ENCODE measurements at places on chromosomes 7 and 10.

DNA sequence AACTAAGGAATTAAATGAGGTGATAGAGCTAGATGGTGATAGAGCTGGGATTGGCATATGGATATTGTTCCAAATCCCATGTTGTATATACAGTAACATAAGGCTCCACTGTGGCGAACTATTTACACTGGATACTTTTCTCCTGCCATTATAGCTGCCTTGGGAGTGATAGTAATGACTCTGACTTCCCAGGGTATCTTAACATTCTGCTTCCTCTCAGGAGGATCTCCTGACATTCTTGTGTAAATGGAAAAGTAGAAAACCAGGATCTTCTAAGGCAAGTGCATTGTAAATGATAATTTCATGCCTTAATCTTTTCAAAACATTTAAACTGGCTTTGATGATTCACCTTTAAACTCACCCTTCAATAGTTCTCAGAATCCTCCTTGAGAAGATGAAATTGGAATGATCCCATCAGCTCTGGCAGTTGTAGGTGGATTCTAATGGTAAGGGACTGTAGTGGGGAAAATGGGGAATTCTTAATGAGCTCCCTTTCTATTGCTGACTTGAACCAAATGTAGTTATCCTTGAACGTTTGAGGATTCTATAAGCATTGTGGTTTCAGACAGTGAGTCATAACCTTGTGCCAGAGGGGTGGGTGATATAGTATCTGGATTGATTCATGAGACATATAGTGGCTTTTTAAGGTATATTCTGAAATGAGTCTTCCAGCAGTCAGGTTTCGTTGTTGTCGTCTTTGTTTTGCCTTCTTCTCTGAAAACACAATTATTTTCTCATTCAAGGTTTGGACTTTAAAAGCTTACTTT, 450.0 kb downstream of the SUGCT start:
- no peak for DNase-seq

DNA sequence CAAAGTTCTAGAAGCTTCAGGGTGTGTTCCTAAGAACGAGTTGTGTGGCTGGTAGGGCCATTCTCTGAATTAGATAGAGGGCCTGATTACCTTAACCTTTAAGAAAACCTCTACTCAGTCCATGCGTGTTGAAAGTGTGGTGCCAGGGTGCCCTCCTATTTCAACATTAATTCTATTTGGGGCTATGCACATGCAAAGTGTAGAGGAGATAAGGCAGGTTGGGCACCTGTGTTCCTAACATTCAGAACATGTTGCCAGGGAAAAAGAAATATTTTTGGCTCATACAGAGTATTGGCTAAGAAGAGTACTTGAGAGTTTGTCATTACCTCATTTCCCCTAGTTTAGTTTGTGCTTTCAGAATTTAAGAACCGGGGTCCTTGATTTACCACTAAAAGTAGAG, 20.6 kb downstream of the SLC26A3 start:
- DNase-seq = no peak

DNA sequence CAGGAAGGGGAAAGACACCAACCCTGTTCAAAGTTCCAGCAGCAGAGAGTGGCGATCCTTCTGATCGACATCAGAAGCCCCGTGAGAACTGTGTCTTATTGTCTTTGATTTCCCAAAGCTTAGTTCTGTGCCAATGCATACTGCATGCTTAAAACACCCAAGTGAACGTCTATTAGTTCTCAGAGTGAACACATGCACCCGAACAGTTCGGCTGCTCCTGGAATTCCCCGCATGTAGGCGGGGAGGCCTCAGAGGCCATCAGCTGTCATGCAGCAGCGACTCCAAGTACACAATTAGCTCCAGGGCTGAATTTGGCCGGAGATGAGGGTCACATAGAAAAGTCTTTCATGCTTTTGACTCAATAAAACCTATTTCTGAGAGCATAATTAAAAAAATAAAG, 276.9 kb downstream of the ZMYND11 start:
- DNase-seq = no peak

DNA sequence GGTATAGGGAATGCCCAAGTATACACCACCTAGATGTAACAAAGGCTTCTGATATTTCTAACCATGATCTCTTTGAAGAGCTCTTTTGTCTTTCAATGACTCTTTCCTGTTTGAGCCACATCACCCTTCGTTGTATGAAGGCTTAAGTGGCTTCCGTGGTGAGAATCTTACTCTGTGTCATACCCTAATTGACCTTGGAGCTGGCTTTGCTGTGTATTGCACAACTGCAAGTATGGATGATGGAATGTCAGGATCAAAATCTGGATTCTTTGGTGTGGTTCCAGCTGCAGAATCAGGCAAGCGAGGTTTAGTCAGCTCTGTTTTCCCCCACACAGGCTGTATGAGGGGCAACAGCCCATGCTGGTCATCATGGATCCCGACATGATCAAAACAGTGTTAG, 16.0 kb downstream of the CYP3A43 start:
- peak; percentile 24 for DNase-seq

DNA sequence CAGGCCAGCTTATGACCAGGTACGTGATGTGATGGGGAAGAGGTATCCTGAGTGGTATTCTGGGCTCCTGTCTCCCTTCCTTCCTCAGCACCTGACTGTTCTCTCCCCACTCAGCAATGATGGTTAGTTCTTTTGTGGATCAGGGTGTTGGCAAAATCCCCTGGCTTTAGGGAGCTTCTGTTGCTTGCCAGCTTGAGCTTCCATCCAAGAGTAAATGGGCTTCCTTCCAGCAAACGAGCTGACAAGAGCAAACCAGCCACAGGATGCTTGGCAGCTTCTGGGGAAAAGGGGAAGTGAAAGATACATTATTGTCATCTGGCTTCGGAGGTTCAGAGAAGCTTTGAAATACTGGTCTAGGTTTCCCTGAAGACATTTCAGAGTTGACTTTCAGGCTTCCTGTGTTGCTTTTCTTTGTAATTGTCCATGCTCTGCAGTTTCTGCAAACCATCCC, 5.2 kb downstream of the DUSP5 start:
- peak; percentile 78 for DNase-seq

- DNase-seq = peak; percentile 62
Measured at GRCh38 chr7:135645296-135645904, 16.9 kb upstream of the STMP1 start.

DNA sequence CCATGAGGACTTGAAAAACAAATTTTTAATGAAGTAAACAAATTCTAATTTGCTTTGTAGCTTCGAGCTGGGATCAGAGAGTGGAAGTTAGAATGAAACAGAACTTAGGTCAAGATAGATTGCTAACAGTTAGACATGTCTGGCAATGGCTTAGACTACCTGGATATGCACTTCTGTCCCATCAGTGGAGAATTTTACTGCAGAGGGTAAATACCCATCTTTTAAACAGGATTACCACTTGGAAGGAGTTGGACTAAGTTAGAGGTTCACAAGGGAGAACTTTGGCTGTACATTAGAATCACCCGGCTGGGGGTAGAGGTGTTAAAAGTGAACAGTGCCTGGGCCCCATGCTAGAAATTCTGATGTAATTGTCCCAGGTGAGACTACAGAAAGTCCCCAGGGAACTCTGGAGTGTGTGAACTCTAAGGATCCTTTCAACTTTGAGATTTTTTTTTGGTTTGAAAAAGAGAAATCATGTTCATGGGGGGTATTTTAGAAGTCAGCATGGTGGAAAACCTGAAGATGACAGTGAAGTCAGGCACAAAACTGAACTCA, 35.5 kb downstream of the ENTPD1 start:
- no peak for DNase-seq

- DNase-seq = no peak
Measured at GRCh38 chr10:80204677-80205476, 460 bp downstream of the ANXA11 start.

GRCh38 chr7:36103837-36104561, 49.1 kb upstream of the EEPD1 start:
- no peak for DNase-seq

GRCh38 chr7:9181356-9181755, 747.9 kb downstream of the NXPH1 start:
- DNase-seq = no peak

DNA sequence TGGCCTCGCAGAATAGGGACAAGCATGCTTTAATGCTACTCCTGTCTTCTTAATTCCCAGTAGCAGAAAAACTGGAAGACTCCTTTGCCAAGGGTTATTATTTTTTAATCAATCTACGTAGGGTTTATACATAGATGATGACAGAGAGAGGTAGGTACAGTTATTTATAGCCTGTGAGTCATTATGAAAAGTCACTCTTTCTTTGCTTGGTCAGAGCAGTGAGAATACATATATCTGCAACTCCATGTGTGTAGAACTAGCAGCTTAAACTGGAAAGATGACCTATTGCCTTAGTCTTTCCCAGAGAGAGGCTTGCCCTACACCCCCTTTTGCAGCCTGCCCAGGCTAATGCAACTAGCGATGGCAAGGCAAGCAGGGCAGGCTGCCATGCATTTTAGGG, 1050.6 kb downstream of the NRG3 start:
- no peak for DNase-seq

DNA sequence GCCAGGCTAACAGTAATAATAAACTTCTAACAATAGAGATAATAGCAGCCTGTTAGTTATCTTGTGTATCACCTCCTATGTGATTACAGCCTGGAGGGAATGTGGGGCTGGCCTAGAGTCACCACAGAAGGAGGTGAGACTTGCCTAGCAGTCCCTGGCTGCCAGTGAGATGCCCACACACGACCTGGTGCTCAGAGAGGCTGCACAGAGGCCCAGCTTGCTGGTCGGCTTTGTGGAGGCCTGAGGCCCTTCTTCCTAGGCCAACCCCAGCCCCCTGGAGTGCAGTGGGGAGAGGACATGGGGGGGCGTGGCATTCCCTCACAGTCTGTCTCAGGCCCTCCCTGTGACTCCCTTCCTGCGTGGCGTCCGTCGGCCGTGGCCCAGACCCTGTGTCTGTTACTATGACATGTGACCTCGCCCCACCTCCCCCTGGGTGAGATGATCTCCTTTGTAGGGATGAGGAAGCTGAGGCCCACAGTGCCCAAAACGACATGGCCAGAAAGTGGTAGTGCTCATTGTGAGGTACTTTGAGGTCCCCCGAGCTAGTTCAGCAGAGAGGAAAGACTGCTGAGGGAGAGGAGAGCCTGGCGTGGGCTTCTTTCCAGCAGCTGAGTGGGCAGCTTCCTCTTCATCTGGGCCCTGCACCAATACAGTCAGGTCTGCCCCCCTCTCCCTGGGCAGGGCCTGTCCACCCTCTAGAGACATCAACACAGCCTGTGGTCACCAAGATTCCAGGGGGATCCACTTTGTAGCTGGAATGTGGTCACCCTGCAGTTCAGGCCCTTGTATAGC, 29.7 kb downstream of the UNC5B start:
- DNase-seq = peak; percentile 75

DNA sequence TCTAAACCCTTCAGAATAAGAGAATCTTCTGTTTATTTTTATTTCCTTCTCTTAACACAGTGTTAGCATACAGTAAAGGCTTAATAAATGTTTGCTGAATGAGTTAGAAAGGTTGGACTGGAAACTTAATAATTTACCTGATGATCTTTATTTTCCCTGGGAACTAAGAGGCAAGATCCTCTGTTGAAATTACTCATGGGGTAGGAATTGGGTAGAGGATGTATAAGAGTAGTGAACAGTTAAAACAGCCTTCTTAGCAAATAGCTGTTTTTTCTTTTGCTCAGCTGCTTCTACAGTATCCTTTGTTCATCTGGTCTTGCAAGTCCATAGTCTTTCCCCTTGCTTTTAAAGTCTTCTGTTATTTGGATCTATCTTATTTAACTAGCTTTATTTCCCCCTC, 80.0 kb downstream of the AKAP9 start:
- DNase-seq = no peak

- DNase-seq = peak; percentile 47
Measured at GRCh38 chr7:21941611-21942141, 4.0 kb downstream of the CDCA7L start.

- no peak for DNase-seq
Measured at GRCh38 chr10:88026031-88026430, 162.6 kb downstream of the PTEN start.

DNA sequence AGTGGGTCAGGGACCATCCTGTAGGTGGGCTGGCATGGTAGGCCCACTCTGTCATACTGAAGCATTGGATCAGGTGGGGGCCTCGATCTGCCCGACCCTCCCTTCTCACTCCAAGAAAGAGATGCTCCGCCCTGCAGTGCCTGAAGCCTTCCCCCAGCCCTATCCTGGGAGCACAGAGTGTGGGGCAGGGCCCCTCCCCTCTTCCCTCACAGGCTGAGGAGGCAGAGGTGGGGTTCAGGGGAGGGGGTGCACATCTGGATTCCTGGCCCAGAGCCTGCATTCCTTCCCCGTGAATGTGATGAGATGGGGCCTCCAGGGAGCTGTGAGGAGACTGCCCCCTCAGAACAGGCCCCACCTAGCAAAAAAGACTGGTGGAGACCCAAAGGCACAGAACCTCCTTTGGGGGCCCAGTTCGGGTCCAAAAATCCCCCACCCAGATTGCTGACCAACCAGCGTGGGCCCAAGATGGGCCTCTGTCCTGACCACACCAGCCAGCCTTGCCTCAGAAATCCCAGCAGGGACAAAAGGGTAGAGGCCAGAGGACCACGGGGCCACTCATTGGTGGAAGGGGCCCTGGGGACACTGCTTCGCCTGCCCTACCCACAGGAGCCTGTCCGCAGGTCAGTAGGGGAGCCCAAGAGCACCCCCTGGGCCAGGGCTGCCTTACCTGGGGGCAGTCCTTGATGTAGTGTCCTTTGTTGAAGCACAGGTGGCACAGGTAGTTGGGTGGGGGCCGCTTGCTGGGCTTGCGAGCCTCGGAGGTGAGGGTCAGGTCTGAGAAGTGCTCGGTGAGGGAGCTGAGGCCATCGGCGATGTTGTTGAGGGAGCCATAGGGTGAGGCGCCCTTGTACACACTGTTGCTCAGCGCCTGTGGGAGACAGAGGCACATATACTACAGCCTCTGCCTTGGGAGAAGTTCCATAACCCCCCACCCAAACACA, 13.3 kb downstream of the ZCCHC24 start:
- no peak for DNase-seq

GRCh38 chr10:114987995-114988394, 50.0 kb downstream of the TRUB1 start:
- peak; percentile 23 for DNase-seq

- DNase-seq = no peak
Measured at GRCh38 chr10:53843736-53844362, 957.2 kb downstream of the PCDH15 start.

DNA sequence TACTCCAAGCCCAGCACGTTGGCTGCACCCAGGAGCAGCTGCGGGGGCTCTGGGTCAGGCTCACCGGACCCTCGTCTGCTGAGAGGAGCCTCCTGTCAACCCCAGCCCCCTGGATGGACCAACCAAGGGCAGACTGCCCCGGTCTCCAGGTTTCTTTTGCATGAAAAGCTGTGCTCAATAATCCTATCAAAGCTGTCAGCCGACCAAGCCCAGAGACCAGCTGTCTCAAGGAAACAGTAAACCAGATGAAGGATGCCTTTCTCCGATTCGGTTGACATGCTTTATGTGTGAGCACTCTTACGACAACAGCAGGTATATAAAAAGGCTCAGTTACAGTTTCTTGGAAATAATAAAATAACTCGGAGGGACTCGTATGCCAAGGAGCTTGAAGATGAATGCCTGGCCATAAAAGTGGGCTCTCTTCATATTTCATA, 71.6 kb upstream of the BAIAP2L1 start:
- DNase-seq = no peak
